ENCODE measurements at places on chromosomes 4 and X.

- no peak for DNase-seq
Measured at GRCh38 chrX:25523574-25524540, 508.1 kb upstream of the ARX start.

DNA sequence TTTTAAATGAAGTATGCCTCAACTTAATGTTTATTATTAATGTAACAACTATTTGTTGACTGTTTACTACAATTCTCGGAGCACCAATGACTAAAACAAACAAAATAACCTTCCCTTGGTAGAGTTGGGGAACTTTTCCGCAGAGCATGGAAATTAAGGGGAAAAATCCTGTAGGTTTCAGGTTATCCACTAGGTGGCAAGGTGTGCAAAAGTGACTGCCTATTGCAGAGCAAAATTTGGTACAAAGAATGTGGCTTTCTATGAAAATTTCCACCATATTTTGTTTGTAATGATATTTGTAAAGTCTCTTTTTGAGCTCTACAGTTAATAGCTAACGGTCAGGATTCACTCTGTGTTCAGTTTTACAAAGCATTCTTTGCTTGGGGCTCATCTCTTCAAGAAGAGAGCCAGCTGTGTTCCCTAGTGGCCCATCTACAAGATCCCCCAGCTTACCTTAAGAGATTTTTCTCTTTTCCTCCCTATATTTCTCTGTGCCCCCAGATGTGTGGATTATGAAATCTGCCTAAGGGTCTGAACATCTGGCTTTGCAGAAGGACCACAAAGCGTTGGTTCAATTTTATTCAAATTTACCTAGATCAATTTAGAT, 61.1 kb downstream of the FBXO8 start:
- DNase-seq = no peak

DNA sequence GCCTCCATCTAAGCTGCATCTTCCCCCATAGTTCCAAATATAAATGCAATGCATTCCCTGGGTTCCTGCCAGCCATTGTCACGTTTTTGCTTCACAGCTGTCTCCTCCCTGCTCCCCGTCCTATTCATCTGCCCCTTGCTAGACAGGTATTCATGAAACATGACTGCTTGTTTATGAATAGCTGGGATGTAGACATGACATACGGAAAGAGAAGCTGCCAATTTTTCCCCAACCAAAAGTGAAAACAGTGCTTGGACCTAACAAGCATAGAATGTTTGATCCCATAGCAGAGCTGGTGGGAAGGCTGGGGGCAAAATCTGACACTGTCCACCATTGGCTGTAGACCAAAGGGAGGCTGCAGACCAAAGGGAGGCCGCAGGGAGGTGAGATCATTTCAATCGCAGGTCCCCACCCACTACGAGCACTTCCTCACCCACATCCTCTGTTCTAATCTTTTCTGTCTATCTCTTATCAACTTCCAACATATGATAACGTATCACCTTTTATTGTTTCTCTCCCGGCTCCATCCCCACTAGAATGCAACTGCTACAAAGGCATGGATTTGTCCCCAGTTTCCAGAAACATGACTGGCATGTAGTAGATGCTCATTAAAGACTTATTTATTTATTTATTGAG, 8.5 kb upstream of the GYG2 start:
- DNase-seq = no peak

DNA sequence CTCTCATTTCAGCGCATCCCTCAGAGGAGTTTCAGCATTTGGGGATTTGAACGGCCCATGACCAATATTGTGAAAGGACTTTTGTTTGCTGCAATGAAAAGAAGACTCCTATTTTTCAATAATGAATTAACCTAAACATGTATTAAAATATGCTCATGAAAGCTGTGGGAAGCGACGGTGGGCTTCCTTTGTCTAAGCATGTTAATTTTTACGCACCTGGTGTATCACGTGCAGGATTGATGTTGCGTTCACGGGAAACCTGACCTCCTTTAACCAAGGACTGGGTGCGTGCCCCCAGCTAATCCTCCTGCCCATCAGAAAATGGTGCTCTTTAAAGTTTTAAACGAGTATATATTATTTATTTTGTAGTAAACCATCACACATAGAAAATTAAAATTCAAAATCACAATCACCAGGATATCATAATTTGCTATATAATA, 590 bp upstream of the CCDC110 start:
- no peak for DNase-seq

DNA sequence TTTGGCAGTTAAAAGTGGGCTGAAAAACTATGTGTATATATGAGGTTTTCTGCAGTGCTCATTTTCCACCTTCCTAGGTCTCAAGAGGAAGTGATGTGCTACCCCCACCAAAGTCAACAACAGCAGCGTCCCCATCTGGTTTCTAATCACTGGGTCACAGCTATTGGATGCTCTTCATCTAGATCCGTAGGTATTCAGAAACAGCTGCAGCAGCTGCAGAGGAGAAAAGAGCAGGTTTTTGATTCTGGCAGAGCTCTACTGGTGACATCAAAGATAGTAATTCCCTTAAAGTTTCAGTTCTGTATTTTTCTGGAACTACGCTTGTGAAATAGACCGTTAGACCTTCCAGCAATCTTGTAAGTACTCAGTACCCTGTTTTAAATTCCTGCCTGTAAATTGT, 5.8 kb upstream of the GUCY2F start:
- DNase-seq = no peak

GRCh38 chr4:67436742-67437141, 108.6 kb downstream of the CENPC start:
- DNase-seq = no peak

GRCh38 chrX:153052534-153052933, 3.7 kb upstream of the PNMA3 start:
- DNase-seq = no peak

- no peak for DNase-seq
Measured at GRCh38 chr4:156778606-156779005, 193.0 kb downstream of the PDGFC start.

- DNase-seq = no peak
Measured at GRCh38 chrX:8717354-8717753, 14.6 kb downstream of the ANOS1 start.

- DNase-seq = no peak
Measured at GRCh38 chr4:53511014-53511413, 80.3 kb downstream of the LNX1 start.

- DNase-seq = no peak
Measured at GRCh38 chrX:1398431-1399340, 6.8 kb upstream of the SLC25A6 start.

- no peak for DNase-seq
Measured at GRCh38 chrX:67779099-67779498, 235.3 kb downstream of the AR start.

- no peak for DNase-seq
Measured at GRCh38 chr4:80986011-80986410, 44.5 kb upstream of the BMP3 start.

GRCh38 chrX:77014377-77015372, 432.5 kb upstream of the FGF16 start:
- no peak for DNase-seq

DNA sequence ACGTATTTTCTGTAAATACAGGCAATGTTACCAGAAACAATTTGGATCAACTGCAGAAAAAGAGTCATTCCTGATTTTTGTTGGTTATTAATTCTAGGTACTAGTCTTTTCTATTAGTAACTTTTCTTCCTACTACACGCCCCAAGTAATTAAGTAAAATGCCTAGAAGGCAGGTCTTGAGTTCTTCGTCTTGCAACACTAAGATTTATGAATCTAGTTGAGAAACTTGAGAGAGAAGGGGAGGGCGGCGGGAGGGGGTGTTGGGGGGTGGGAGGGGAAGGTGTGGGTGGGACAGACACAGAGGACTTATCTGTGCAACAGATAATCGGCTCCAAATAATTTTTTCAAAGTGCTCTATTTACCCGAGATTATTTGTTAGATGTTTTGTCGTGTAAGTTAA, 3.0 kb downstream of the RAP2C start:
- no peak for DNase-seq

DNA sequence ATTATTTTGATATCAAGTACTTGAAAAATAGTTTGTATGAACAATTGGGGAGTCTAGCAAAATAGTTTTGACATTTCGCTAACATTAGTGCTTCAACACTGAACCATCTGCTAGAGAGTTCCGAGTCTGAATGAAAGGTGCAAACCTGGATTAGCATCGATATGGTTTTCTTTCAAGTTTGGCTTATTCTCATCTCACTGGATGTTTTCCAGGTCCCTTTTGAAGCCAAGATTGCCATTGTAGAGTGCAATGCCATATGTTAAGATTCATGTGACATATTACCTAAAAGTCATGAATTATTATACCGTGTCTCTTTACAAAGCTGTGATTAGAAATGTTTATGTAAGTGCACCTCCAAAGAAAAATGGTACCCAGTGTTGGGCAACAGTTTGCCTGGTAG, 36.8 kb upstream of the NAA11 start:
- DNase-seq = no peak

DNA sequence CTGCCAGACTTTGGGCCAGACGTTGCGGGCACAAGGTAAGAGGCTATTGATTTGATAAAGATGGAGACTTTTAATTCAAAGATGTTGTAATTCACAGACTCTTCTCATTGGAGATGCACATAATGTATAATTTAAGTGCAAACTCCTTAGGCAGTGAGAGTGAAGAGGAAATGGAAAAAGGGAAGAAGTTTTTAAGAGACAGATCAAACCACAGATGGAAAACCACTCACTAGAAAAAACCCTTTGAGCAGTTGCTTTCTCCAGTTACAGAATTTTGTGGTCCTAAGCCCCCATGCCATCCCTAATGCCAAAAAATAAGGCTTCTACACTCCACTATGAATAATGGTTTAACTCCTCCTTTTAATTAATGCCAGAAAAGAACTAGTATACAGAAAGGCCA, 977.1 kb upstream of the PRKX start:
- no peak for DNase-seq

- no peak for DNase-seq
Measured at GRCh38 chrX:9598344-9598743, 133.5 kb downstream of the TBL1X start.

- DNase-seq = no peak
Measured at GRCh38 chr4:73259571-73260090, 1.0 kb upstream of the ANKRD17 start.

DNA sequence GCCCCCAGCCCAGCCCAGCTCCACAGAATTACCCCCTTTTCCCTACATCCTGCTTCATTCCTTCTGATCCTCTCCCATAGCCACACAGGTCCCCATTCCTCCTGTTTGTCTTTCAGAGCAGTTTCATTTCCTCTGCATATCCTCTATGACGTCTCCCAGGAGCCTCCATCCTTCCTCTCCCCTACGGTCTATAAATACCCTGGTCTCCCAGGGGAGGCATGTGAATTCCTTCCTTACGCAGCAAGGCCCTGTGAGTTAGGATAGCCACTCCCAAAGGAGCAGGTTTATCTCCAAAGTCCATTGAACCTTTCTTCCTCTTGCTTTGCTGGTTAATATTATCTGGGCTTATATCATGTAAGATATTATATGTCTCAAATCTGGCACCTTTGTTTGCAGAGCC, 8.4 kb upstream of the APLN start:
- DNase-seq = no peak

DNA sequence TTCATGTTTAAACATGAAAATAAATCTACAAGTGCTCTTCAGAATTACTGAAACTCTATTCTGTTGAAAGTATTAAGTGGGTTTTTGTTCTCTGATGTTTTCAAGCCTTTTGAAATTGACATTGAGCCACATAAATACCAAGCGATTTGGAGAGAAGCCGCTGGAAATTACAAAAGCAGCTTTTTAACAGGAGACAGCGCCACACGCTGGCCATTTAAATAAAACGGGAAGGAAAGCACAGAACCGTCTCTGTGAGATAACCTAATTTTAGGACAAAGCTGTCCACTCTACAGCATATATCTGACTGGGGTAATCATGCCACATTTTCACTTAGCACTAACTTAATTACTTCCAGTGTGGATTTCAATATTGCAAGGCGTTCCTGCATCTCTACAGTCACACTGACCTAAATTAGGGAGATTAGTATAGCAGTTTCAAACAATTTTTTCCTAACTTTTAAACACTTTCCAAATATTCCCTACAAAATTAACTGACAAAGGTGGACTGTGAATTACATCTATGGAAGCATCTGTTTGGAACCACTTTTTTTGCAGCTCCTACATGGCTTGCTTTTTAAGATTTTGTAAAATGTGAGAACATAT, 6.8 kb upstream of the ANOS1 start:
- no peak for DNase-seq

DNA sequence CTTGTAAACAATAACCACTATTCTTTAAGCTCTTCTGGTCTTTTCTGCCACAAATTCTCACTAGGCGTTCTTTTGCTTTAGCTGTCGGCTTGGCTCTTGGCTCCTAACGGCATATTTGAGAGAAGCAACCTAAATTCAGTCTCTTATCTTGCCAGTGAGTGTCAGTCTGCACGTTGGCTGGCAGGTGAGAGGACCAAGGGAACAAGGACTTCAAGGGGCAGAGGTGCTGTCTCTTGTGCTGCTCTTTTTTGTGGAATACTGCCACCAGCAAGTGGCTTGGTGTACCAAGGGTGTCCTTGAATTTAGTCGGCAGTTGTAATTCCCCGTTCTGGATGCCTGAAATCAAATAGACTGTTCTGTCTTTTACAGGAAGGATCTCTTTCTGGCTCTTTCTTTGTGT, 77.8 kb upstream of the SLC4A4 start:
- no peak for DNase-seq

DNA sequence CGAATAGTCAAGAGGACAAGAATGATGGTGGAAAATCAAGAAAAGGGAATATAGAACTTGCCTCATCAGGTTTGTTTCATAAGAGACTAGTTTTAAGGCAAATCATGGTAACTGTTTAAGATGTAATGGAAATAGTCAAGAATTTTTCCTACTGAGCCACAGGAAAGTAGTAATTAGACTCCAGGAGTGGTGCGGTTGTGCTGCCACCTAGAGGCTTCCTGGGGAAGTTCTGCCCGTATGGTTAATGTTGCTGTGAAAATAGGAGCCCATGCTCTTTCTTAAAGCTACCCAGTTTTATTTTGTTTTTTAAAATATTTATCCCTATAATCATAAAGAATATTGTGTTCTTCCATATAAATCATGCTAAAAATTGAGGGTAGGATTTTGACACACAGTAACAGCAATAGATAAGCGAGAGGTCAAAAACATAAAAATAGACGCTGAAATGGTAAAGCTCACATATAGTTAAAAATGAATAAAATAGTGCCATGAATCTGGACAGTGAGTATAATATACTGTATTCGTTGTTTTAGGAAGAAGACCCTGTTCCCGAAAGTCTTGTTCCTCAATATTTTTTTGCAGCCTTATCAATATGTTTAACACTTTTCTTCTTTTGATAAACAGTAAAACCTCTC, 87.0 kb downstream of the PHOX2B start:
- peak; percentile 38 for DNase-seq

DNA sequence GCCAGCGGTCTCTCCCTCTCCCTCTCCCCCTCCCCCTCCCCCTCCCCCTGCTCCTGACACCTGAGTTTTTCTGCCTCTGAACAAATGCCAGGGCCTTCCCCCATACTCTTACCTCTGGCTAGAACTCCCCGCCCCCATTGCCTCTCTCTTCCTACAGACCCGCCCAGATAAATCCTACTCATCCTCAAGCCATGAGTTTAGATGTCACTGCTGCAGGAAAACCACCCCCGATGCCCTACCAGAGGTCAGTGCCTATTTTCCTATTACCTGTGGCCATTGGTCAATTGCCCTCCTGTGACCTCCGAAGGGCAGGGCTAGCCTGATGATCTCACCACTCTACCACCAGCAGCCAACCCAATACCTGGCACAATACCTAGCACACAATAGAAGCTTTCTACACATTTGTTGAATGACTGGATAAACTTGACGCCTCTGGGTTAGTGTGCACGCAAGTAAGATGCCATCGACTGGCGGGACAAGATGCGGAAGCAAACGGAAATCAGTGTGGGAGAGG, 43.7 kb downstream of the SLC2A9 start:
- no peak for DNase-seq

- DNase-seq = no peak
Measured at GRCh38 chr4:82770607-82771006, 28.0 kb downstream of the SCD5 start.

All from activated CD4-positive, CD25-positive, alpha-beta regulatory T cell treated with anti-CD3 and anti-CD28 coated beads, Interleukin-2, amount 50 U/mL, for 72 hours (primary cell).